Stimulated activated CD4-positive, alpha-beta T cell treated with anti-CD3 and anti-CD28 coated beads, Interleukin-4, amount 100 ng/mL, for 1 hour (primary cell): ENCODE measurements at places on chromosomes 16 and 17.
A peak's percentile ranks its signal among the peaks of the same experiment; 100 is the strongest.

DNA sequence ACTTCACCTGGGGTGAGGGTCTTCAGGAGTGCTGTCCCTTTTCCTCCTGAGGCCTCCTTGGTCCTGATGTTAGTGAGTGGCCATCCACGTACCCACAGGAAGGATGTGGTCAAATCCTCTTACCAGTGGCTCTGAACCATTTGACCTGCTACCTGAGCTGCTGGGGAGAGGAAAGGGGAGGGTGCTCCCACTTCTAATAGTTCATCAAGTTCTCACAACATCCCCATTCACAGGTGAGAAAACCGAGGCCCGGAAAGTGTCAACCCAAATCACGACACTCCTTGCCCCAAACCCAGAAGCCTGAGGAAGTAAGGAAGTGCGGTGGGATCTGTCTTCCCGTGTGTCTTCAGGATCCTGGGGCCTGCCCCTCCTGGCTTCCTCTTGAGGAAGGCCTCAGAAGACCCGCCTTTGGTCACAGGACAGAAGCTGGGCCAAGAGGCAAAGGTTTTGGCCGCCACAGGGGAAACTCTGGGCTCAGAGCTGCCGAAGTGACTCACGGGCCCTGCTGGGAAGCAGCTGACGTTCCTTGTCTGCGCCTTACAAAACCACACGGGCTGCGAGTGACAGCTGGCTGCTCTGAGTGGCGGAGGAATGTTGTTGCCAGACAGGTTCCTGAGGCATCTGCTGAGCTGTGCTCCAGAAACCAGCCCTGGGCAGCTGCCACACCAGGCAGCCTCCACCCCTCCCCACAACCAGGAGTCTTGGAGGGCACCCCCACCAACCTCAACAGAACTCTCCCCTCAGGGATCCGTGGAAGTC is 13.9 kb upstream of the KIFC3 start:
- DNase-seq: no peak

GRCh38 chr16:4649744-4650442 is 25.3 kb downstream of the MGRN1 start:
- no peak for DNase-seq

DNA sequence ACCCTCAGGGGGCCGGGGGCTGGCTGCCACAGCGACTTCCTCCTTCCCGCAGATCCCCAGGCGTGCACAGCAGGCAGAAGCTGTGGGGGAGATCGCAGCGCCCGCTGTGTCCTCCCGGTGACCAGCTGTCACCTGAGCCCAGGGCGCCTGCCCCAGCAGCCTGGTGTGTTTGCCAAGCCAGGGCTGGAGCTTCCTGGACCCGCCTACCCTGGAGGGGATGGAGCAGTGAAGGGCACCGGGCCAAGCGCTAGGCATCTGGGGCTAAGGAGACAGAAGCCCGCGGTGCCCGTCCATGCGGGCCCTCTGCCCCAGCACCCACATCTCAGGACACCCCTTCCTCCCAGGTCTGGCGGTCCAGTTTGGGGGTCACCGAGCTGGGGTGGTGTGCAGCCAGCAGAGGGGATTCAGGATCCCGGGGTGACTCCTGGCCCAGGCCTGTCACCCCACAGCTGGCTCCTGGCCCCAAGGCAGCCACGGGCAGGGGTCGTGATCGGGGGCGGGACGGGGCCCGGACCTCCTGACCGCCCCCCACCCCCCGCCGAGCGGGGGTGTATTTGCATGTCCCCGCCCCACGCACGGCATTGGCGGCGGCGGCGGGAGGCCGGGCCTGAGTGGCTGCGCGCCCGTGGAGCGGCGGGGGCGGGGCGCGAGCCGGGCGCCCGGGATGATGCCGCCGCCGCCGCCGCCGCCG is at the start of gene RAB26:
Gene RAB26 (plus strand): TSS at position 645 of the 691 bp plus-strand sequence. CDS start 159 bp downstream, outside the sequence.
- peak; percentile 59 for DNase-seq

DNA sequence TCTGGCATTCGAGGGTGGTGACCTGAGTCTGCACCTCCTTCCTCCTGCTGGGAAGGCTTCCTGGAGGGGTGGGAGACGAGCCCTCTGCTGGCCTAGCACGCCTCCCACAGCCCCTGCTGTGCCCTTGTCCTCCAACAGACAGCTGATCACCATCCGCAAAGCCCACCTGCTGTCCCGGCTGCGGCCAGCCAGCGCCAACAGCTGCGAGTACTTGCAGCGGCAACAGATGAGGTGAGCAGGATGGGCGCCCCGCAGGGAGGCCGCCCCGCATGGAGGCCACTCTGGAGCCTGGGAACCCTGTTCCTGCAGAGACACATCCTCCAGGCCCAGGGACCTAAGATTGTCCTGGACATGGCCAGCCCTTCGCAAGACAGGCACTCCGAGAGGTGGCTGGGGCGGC is 21.6 kb downstream of the UBALD1 start:
- no peak for DNase-seq

GRCh38 chr16:66845080-66845410 is 831 bp downstream of the CA7 start:
- no peak for DNase-seq

- no peak for DNase-seq
Observed at GRCh38 chr17:74220946-74221818, 7.8 kb downstream of the TTYH2 start.

DNA sequence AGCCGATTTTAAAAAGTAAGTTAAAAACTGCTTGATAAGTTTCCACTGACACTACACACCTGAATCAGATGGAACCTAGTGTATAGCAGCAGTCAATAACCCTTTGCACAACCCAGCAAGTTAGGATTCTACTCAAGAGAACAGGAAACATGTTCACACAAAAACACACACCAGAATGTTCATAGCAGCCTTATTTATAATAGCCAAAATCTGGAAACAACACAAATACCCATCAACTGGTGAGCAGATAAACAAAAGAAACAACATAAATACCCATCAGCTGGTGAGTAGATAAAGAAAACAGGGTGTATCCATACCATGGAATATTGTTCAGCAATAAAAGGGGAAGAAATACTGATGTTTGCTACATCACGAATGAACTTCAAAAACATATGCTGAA is 2.7 kb upstream of the CDH11 start:
- DNase-seq: no peak

GRCh38 chr17:31724026-31724425 is 135.0 kb downstream of the COPRS start:
- no peak for DNase-seq

GRCh38 chr17:71878271-71878670 is 242.5 kb upstream of the SOX9 start:
- no peak for DNase-seq

DNA sequence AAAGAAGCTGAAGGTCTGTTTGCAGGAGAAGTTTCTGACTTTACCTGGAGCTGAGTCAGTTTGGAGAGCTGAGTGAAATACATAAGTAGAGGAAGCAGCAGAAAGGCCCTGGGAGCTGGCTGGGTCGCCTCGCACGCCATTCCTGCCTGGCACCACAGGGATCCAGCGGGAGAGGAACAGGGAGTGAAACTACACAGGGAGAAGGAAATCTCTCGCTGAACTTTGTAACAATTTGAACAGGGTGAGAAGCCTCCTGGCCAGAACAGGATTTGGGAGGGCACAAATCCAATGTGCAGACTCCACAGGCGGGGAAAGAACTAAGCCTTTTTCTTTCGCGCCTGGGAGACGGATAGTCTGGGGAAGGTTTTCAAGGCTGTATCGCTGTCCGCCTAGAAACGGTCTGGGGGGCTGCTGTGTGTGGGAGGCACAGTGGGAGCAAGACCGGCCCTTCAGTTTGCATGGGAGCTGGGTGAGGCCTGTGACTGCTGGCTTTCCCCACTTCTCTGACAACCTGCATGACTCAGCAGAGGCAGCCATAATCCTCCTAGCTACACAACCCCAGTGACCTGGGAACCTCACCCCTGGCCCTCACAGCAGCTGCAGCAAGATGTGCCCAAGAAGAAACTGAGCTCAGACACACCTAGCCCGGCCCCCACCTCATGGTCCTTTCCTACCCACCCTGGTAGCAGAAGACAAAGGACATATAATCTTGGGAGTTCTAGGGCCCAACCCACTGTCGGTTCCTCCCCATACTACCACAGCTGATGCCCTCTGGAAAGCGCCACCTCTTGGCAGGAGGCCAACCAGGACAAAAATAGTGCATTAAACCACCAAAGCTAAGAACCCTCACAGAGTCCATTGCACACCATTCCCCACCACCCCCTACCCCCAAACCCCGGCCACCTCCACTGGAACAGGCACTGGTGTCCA is 778.6 kb downstream of the KCNJ2 start:
- DNase-seq: no peak

DNA sequence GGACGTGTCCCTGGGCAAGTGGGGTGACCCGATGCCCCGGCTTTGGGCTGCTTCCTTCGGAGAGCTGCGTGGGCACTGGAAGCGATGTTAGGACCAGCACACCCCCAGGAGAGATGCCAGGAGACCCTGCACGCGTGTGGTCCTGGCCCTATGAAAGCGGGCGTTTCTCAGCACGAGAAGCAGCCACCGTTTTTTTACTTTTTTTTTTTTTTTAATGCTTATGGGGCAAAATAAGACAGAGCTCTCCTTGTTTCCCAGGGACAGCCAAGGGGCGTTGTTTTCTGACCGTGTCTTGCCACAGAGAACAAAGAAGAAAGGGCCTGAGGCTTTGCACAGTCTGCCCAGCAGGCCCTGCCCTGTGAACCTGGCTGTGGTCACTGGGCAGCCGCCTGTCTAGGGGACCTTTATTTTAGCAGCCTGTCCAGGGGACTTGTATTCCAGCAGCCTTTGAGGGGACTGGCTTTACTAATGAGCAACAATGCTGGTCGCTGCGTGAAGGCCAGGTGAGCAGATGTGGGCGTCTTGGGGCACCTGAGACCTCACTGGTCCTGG is 996 bp downstream of the SLC25A10 start:
- no peak for DNase-seq

DNA sequence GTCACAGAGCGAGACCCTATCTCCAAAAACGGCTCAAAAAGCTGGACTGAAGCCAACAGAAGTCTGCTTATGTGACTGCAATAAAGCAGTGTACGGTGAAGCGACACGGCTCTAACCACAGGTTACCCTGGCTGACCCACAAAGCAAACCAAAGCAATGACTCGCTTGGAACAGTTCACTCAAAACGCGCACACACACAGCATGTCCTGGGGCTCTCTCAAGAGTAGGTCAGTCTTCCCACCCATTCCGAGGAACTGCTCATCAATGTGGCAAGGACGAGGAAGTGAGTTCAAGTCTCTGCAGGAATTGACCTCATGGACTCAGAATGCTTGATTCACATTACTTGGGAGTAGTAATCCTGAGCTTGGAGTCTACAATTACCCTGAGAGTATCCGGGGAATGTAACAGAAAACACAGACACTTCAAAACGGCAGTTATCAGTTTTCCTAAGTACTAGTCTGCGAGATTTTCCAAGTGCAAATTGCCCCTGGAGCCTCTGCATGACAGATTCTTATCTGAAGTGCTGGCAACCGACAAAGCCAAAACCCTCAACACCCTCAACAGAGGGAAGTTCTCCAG is 25.4 kb downstream of the PELP1 start:
- DNase-seq: no peak

- DNase-seq: no peak
Observed at GRCh38 chr16:78706637-78707036, 607.2 kb downstream of the WWOX start.

GRCh38 chr17:64190472-64190871 is 60.5 kb upstream of the ERN1 start:
- DNase-seq: no peak

- DNase-seq: no peak
Observed at GRCh38 chr16:84999857-85000480, 11.4 kb downstream of the ZDHHC7 start.

- no peak for DNase-seq
Observed at GRCh38 chr16:81481207-81481821, 36.7 kb downstream of the CMIP start.

DNA sequence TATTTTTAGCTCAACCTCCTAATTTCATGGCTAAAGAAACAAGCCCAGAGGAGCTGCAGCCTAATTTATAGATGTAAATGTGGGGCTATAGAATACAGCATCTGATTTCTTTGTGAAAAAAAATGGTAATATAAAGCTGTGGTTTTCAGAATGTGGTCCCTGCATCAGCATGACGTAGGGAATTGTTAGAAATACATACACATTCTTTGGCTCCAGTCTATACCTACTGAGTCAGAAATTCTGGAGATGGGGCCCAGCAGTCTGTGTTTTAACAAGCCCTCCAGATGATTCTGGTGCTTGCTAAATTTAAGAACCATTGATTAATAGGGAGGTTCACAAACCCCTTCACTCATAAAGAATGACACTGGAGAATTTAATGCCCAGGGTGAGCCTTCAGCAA is 18.1 kb upstream of the MYH8 start:
- no peak for DNase-seq

GRCh38 chr16:22267764-22268163 is 29.4 kb upstream of the POLR3E start:
- no peak for DNase-seq

GRCh38 chr17:42040818-42041217 is 9.6 kb downstream of the C17orf113 start:
- no peak for DNase-seq

DNA sequence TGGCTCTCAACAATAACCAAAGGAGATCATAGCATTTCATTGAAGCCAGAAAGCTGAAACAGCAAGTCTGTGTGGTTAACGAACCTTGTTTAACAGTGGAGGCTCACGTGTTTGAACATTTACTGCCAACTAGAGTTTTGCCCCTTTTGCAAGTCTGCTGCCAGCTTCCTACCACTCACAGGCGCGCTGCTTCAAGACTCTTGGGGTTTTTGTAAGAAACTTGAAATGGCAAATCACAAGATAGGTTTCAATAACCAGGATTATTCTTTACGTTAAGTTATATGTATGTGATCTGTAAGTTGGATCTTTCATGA is 1.2 kb downstream of the SNTB2 start:
- peak; percentile 8 for DNase-seq

- no peak for DNase-seq
Observed at GRCh38 chr16:74320707-74321106, 24.1 kb downstream of the PSMD7 start.

DNA sequence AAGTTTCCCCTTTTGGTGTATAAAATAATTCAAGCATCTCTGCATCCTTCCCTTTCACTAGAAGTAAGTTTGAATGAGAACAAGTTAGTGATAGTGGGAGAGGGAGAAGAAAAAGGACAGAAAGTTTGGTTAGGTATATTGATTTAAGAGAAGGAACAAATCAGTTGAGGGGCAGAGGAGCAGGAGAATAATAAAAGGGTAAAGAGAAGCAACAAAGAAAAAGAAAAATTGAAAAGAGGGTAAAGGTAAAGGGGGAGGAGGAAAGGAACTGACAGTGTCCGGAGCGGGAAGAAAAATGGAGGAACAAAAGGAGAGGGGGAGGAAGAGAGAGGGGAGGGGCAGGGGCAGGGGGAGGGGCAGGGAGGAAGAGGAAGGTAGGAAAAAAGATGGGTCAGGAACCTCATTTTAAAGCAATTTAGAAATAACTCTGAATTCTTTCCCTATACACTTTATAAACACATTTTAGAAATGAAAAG is 6.3 kb upstream of the IGF2BP1 start:
- DNase-seq: no peak

- DNase-seq: no peak
Observed at GRCh38 chr17:31050948-31051347, 43.8 kb upstream of the NF1 start.
